ENCODE measurements at places on chromosomes 5 and 9.

GRCh38 chr5:51378448-51379330, 4.6 kb upstream of the ISL1 start:
- DNase-seq = no peak

- no peak for DNase-seq
Observed at GRCh38 chr5:96509316-96509715, 76.3 kb upstream of the PCSK1 start.

DNA sequence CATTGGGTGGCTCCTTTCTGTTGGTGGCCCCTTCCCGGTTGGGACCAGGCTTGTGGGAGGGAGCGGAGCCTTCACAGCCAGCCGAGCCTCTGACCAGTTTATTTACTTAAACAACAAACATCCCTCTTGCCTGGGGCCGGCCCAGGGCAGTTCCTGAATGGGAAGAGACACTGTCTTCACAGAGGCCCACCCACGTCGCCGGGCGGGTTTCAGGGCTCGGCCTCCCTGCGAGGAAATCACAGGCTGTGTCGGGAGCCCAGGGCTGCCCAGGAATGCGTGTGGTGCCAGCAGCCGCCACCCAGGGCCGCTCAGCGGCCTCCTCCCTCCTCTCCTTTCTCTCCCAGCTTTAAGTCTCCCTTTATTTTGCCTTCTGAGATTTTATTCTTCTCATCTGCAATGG, 132.5 kb downstream of the HSD17B3 start:
- peak; percentile 76 for DNase-seq

DNA sequence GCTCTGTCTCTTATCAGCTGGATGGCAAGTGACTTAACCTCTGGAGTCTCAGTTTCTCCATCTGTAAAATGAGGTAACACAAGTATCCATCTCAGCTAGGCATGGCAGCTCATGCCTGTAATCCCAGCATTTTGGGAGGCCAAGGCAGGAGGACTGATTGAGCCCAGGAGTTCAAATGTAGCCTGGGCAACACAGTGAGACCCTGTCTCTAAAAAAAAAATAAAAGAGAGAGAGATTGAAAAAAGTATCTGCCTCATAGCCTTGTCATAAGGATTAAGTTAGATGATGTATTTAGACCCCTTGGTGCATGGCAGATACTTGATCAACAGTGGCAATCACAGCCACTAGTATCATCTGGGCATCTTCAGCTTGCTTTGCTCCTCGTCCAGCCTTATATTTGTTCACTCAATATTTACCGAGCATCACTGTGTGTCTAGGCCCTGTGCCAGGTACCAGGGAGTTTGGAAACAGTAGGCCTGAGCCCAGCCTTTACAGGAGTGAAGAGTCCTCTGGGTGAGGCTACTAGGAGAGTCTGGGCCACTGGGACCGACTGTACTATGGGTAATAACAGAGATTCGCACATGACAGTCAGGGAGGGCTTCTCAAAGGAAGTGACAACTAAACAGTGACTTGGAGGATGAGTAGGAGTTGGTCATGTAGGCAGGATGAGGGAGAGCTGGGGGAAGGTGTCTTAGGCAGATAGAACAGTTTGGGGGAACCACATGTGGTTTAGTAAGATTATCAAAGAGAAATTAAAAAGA, 34.2 kb downstream of the CORO2A start:
- DNase-seq = no peak

- DNase-seq = no peak
Observed at GRCh38 chr5:53430618-53431252, 49.7 kb upstream of the FST start.

GRCh38 chr5:176891331-176891958, 7.7 kb downstream of the HK3 start:
- no peak for DNase-seq

GRCh38 chr5:52269401-52269800, 518.3 kb upstream of the ITGA1 start:
- DNase-seq = no peak

- no peak for DNase-seq
Observed at GRCh38 chr5:34978681-34979080, 49.3 kb downstream of the DNAJC21 start.

- DNase-seq = no peak
Observed at GRCh38 chr5:164203581-164204225, 698.3 kb downstream of the MAT2B start.

DNA sequence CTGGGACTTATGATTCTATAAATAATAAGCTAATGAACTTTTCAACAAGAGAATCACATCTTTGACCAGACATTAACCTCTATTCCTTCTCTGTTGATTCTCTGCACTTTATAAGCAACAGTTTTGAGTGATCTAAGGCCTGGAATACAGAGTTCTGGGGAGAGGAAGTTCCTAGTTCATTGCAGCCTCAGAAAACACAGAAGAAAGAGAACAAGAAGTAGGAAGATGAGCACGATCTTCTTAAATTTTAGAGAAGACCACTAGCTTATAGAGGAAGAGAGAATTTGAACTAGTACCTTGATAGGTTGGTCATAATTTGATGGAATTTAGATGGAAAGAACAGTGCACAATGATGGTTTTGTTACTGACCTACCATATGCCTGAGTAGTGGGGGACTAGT, 8.5 kb upstream of the C9orf72 start:
- no peak for DNase-seq

DNA sequence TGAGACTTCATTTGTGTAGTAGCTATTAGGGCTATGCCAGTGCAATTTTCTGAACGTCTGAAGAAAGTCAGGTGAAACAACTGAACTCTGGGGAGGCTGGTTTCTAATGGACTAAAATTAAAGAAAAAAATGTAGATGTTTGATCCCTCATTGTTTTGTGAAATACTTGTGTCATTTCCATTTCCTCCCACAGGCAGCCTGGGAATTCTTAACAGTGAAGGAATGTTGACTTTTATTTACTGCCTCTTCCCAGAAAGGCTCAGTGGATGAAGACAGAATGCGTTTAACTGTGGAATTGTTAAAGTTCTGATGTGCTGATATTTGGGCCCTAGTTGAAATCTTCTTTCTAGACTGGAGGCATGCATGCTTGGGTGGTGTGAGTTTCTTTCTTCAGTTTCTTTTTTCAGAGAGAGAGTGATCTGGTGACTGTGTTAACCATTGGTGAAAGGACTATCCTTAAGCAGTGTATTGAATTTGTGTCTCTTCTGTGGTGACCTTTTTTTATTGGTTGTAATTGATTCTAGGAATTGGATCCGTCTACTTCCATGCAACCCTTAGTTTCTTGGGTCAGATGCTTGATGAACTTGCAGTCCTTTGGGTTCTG, 15.5 kb downstream of the ACER2 start:
- DNase-seq = no peak

DNA sequence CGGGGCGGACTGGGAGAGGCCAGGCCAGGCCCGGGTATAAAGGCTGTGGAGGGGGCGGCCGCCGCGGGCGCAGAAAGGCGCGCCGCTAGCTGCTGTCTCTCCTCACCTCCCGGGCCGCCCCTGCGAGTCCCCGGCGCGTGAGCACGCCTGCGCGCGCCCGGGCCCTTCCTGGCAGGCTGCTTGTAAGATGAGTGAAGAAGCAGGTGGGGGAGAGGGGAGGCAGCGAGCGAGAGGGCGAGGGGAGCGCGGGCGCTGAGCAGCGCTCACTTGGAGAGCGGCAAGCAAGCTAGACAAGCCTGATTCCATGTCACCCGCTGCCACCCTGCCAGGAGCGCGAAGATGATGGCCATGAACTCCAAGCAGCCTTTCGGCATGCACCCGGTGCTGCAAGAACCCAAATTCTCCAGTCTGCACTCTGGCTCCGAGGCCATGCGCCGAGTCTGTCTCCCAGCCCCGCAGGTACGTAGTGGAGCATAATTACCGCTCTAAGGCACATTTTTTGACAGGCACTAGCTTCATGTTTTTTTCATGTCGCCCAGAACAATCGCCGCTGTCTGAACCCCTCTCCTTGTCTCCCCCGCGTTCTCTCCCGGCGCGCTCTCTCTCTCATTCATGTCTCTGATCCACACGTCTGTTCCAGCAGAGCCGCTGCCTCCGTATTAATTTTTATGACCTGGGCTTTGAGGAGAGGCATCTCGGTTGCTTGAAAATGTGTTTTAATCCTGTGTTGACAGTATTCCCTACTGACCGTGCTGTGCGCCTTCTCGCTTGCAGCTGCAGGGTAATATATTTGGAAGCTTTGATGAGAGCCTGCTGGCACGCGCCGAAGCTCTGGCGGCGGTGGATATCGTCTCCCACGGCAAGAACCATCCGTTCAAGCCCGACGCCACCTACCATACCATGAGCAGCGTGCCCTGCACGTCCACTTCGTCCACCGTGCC, at the start of gene POU4F3:
TSS of gene POU4F3 (plus strand) at position 66 of the 941 bp plus-strand sequence. CDS start at position 340, 274 bp downstream.
- no peak for DNase-seq

- no peak for DNase-seq
Observed at GRCh38 chr9:27654629-27655285, 81.5 kb upstream of the C9orf72 start.

DNA sequence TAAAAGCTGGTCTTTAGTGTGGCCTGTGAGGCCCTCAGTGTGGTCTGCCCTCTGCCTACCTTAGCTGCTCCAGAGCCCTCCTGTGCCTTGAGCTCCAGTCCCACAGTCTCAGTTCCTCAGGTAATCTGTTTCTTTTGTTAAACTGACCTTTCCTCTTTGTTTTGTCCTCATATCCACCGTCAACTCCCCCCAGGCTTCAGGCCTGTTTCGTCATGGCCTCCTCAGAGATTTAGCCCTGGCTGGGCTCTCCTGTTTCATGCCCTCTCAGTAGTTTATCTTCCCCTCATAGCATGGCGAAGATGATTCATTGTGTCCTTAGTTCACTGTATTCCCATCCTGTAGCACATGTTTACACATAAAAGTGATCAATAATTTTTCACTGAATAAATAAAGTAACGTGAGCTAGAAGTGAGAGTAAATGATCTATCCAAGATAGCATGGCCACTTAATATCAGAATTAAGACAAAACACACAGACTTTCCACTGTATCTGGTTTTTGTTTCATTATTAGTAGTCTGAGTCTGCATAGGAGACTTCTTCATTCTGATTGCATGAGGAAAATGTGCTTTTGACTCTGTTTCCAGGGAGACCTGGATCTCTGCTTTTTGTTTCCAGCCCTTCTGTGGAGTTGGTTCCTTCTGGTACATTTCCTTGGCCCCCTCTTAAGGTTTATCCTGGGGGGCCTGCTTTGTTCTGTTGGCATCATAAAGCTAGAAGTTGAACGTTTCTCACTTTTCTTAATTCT, 70.5 kb downstream of the SNX24 start:
- DNase-seq = no peak

- DNase-seq = no peak
Observed at GRCh38 chr5:62560786-62561185, 17.8 kb upstream of the LRRC70 start.

DNA sequence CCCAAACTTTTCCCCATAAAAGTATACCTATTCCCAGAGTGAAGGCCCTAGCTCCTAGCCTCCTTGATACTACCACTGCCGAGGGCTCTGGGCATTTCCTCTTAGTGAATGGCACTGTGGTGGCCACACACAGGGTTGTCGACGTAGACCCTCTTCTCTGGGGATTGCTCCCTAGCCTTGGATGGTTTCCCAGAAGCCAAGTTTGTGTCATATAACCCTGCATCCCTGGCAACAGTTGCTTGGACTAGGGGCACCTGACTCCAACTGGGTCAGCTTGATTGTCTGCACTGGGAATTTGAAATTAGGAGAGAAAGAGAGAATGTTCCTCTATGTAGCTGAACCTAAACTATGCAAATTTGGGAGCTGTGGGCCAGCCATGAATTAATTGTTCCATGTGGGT, 32.3 kb upstream of the KIF2A start:
- DNase-seq = no peak

GRCh38 chr5:137891849-137892248, 2.6 kb downstream of the PKD2L2 start:
- no peak for DNase-seq

DNA sequence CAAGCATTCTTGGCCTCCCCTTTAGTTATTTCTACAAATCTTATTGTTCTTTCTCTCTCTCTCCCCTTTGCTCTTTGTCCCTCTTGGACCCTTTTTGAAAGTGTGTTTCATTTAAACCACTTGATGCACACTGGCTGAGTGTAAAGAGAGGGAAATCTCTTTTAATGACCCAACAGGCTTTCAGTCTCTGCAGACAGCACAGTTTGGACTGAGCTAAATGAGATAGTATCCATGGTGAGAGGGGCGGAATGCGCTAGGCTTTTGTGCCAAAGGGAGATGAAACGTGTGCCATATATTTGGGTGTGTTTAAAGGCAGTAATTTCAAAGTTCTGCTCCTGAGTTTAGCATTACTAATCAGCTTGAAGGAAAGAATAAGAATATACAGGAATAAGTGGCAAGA, 184.9 kb downstream of the PCSK1 start:
- DNase-seq = no peak

- no peak for DNase-seq
Observed at GRCh38 chr5:65799857-65800256, 77.9 kb downstream of the NLN start.

- DNase-seq = no peak
Observed at GRCh38 chr9:27485158-27485557, 38.9 kb upstream of the IFNK start.

- no peak for DNase-seq
Observed at GRCh38 chr5:167071981-167072610, 1219.3 kb upstream of the WWC1 start.

DNA sequence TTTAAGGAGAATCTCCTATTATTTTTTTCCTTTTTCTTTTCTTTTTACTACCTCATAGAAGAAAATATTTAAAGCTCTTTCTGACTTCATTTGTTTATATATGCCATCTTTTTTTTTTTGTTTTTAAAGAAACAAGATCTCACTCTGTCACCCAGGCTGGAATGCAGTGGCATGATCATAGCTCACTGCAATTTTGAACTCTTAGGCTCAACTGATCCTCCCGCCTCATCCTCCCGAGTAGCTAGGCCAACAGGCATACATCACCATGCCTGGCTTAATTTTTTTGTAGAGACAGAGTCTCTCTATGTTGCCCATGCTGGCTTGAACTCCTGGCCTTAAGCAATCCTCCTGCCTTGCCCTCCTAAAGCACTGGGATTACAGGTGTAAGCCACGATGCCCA, 59.5 kb downstream of the LNPEP start:
- DNase-seq = no peak

DNA sequence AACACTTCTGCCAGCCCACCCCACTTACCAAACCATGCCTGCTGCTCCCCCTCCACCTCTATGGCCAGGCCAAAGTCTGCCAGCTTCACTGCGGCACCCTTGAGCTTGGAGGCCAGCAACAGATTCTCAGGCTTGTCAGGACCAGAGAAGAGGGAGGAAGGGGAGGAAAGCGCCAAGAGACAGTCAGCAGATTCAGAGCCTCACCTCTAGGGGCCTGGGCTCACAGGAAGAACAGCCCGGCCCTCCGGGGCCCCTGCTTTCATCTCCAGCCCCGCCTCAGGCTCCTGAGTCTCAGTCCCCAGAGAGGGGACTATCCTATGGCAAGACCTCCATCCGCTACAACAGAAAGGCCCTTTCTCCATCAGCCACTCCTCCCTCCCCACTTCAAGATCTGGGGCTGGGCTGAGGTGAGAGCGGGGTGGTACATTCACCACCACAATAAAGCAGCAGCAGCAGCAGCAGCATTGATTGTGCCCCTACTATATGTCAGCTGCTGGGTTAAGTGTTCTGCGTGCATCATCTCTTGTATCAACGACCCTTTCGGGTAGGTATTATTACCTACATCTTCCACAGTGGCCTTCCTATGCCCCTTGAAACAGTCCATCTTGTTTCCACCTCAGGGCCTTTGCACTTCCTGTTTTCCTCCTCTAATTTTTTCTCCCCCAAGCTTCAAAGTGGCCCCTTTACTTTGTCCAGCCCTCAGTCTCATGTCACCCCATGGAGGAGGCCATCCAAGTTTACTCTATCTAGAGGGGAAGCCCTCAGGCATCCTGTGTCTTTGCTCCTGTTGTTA, 36.0 kb downstream of the CAMK2A start:
- DNase-seq = no peak

- no peak for DNase-seq
Observed at GRCh38 chr5:48192-48591, 43.8 kb upstream of the PLEKHG4B start.
